ENCODE measurements at places on chromosomes 4 and X.
A peak's percentile ranks its signal among the peaks of the same experiment; 100 is the strongest.

DNA sequence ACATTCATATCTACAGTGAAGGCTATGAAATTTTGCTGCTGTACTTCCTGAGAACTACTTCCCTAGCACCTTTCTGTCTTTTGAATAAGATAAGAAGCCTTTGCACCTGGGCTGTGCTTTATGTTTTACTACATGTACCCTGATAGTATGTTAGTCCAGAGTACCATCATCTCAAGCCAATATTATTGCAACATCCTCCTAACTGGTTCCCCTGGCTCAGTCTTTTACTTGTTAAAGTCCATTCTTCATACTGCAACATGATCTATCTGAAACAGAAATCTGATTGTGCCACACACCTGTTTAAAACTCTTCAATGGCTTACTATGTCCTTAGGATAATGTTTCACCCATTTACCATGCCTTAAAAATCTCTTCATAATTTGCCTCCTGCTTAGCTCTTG lies 102.3 kb downstream of the AGTR2 start:
- DNase-seq: no peak

DNA sequence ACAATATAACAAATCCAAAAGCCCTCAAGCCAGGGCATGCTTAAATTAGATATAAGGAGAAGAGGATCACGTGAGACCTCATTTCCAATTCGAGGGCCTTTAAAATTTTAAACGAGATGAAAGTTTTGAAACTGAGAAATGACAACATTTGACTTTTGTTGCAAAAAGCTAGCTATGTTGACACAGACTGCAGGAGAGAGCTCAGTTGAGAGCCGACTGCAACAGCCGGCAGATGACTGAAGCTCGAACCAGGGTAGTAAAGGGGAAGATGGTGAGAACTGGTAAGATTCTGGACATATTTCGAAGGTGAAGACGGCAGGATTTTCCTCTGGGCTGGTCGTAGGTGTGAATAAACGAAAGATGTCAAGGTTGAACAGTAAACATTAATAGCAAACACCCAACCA lies 773 bp downstream of the PRMT9 start:
- no peak for DNase-seq

DNA sequence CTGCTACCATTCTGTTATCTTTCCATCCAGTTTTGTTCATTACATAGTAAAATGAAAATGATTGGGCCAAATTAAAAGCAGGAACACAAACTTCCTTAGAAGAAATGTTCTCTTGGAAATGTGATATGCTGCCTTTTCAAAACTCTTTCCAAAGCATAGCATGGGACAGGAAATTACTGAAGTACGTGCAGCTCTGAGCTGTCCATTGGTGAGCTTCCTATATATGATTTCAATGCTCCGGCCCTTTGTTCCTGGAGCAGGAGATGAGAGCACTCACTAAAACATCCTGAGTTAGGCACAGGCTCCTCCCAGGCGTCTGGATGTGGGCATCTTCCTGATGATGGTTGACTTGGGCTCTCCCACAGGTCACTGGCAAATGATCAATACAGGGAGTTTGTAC lies 33.0 kb upstream of the ANXA3 start:
- no peak for DNase-seq

DNA sequence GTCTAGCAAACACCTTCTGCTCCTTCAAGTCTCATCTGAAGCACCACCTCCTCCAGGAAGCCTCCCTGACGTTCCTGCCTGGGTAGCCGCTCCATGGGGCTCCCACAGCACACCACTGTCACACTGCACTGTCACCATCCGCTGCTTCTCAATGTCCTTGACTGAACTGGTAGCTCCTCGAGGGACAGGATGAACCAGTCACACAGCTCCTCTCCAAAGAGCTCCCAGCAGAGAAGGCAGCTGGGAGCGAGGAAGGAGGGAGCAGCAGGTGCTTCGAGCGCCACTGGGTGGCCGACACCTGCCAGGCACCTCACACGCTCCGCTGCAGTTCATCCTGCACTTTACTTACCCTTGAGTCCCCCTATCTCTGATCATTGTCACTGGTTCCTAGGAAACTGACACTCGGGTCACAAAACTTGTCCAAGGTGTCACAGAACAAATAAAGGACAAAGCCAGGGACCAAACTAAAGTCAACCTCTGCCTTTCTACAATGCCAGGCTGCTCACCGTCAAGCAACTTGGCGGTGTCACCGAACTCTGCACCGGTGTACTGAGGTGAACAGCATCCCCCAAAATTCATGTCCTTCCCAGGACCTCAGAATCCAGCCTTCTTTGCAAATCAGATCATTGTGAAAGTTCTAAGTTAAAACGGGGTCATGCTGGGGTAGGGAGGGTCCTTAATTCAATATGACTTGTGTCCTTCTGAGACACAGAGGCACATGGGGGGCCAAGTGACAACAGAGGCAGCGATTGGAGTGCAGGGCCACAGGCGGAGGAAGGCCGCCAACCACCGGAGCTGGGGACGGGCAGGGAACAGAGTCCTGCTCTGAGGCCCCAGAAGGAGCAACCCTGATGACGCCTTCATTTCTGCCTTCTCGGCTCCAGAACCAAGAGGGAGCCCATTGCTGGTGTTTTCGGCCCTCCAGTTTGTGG lies 5.5 kb upstream of the S100P start:
- no peak for DNase-seq

DNA sequence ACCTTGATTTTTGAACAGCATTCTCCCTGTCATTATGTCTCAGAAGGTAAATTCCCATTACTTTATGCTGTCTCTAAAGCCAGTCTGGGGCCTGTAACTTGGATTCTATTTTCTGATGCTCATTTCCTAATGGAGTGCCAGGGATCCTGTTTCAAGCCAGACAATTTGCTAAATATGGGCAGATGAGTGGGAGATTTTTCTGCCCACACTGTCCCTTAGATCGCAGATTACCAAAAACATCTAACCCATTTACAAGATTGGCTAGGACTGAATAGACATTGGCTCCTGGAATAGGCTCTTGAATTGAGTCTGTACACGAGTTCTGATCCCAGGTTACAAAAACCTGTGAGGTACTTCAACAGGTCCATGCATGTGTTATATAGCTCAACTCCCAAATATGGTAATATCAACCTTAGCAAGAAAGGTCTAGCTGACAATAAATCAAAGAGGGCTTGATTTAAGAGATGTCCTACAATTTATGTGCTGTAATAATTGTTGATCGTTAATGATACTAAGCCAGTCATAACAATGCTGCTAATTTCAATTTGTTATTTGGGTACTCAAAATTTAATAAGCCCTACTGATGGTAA lies 5.7 kb downstream of the GPC3 start:
- DNase-seq: no peak

DNA sequence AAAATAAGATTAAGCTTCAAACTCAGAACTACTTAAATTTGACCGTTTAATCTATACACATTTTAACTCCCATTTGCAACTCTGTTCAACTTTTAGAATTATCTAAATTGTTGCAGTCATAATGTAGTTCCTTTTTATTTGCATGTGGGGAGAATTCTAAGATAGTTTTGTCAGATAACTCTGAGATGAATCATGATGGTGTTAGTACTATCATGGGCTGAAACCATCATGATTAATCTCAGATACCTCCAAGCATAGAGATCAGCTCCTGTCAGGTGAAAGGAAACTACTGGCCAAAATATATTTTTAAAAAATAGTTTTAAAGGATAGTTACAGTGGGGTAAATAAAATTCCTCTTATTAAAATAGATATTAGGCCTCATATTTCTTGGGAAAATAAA lies 39.0 kb downstream of the FBXO8 start:
- no peak for DNase-seq

GRCh38 chr4:145043306-145043705 lies 54.7 kb downstream of the ANAPC10 start:
- no peak for DNase-seq

GRCh38 chrX:148371291-148371690 lies 129.1 kb upstream of the AFF2 start:
- no peak for DNase-seq

DNA sequence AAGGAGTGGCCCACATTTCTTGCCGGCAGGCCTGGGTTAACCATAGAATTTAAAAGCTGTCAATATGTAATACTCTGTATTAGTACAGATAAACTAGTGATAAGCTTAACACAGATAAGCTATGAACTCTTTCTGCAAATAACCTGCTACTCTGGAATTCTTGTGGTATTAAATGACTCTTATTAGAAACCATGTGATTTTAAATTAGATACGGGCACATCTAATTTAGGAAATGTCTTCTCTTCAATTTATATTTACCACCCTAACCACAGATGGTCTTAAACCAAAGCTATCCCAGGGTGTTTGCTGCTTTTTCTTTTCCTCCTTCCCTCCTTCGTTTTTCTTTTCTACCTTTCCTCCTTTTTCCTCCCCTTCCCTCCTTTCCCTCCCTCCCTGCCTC lies 4.9 kb downstream of the GNRHR start:
- DNase-seq: no peak

DNA sequence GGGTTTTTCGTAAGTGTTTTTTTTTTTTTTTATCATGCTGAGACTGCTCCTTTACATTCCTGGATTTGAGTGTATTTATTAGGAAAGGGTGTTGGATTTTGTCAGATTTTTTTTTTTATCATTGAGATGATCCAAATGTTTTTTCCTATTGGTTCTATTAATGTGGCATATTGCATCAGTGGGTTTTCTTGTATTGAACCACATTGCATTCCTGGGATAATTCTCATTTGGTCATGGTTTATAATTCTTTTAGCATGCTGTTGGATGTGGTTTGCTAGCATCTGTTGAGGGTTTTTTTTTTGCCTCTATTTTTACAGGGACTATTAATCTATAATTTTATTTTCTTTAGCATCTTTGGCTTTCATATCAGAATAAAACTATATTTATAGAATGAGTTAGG lies 28.8 kb downstream of the COL4A5 start:
- DNase-seq: no peak

- no peak for DNase-seq
These were observed 84.1 kb downstream of the CLCN4 start for GRCh38 chrX:10240918-10241317.

- no peak for DNase-seq
These were observed 917 bp downstream of the MYL5 start for GRCh38 chr4:675036-675882.

DNA sequence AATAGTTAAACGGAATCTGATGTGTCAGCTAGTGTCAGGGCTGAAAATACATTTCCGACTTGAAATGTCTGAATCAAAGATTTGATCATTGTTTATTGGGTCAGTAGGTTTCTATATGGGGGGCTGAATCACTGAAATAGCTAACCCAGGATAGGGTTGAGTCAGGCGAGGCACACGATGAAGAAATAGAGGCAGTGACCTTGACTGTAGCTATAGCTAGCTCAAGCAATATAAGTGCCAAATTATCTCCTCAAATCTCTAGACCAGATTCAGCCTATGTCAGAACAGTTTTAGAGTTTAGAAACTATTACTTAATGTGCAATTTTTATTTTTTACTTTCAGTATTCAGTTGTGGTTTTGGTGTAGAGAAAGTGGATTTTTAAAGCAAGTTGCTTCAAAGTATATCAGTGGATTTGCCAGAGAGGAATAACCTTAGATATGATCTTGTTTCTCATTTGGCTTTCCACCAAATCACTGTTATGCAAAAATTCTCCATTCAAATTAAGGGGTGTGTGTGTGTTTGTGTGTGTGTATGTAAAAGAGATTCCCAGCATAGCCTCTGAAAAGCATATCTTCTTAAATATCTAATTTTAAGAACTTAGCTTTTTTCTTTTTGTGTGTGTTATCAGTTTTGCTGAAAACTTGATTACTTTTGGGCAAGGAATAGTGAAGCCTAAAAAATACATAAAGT lies 100.3 kb upstream of the RPL34 start:
- DNase-seq: no peak

GRCh38 chr4:151678048-151678872 lies 82.5 kb downstream of the GATB start:
- no peak for DNase-seq

GRCh38 chrX:106401965-106402559 lies 209.7 kb upstream of the RADX start:
- no peak for DNase-seq

GRCh38 chr4:139099366-139099982 lies 77.5 kb downstream of the ELF2 start:
- DNase-seq: peak; percentile 83

DNA sequence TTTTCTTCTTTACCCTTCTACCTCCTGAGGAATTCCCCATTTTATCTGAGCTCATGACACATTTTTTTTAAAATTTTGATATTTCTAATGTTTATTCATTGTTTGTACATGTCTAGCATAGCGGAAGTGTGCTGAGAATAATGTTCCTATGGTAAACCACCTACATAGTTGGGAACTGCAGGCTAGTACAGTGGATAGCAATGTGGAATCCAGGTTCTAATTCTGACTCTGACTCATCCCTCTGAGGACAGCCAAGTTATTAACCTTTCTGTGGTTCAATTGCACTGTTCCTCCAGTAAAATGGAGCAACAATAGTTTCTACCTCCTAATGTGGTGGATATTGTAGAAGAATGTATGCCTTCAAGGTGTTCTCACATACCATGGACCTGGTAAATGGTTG lies 20.6 kb upstream of the APELA start:
- no peak for DNase-seq

DNA sequence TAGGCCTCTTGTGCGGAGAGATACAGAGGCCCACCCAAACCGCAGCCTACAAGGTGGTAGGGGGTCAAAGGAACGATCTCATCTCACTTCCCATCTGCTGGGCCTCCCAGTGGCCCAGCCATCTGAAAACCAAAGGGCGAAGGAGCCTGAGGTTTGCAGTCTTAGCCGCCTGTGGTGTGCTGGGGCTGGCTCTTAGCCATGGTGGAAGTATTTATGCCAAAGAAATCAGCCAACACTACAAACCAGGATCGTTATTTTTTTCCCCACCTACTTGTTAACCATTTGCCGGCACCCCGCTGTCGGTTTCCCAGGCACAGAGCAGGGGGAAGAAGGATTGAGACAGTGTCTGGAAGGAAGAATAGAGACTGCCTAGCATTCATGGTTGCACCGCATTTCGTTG lies 30.9 kb upstream of the CDKL5 start:
- no peak for DNase-seq

GRCh38 chr4:133802359-133803140 lies 399.0 kb downstream of the PABPC4L start:
- no peak for DNase-seq

DNA sequence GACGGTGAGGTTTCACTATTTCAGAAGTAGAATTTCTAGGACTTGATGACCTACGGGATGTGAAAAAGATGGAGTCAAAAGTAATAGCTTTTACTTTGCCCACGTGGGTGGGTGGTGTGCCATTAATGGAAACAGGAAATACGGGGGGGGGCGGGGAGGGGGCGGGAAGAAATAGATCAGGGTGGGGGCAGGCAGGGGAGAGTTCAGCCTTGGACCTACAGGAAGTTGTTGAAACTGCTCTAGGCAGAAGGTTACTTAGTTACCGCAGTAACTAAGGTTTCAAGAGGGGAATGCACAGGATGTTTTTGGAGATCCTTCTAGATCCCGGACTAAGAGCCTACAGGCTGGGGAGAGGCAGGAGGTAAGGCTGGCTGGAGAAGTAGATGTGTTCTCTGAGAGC lies 3.6 kb upstream of the FHL1 start:
- DNase-seq: peak; percentile 47

- no peak for DNase-seq
These were observed 273.7 kb downstream of the PTTG2 start for GRCh38 chr4:38233727-38234480.
